Stimulated activated CD4-positive, alpha-beta T cell treated with anti-CD3 and anti-CD28 coated beads, Interleukin-2, amount 100 ng/mL, for 48 hours (primary cell): ENCODE measurements at places on chromosomes 3 and 15.

DNA sequence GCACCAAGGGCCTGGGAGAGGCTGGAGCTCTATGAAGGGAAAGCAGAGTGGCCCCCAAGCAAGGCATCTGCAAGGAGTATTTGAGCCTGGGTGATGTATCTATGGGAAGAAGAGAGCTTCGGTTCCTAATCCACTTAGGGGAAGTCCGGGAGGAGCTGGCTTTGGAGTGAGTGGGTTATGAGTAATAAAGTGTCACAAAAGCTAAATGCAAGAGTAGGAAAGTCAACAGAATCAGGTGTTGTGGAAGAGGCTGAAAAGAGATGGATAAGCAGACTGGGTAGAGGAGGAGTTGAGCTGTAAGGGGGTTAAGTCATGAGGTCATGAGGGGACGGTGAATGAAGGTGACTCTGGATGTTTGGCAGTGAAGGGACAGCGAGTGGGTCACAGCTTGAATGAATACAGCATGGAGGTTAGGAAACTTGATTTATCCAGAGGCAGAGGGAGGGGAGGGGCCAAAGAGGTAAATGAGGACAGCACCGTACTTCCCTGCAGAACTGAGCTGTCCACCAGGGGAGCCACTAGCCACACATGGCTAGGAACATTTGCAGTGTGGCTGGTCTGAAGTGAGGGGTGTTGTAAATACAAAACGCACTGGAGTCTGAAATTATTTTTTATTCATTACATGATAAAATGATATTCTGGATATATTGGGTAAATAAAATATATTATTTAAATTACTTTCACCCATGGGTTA, 83.3 kb downstream of the ADCY5 start:
- no peak for DNase-seq

DNA sequence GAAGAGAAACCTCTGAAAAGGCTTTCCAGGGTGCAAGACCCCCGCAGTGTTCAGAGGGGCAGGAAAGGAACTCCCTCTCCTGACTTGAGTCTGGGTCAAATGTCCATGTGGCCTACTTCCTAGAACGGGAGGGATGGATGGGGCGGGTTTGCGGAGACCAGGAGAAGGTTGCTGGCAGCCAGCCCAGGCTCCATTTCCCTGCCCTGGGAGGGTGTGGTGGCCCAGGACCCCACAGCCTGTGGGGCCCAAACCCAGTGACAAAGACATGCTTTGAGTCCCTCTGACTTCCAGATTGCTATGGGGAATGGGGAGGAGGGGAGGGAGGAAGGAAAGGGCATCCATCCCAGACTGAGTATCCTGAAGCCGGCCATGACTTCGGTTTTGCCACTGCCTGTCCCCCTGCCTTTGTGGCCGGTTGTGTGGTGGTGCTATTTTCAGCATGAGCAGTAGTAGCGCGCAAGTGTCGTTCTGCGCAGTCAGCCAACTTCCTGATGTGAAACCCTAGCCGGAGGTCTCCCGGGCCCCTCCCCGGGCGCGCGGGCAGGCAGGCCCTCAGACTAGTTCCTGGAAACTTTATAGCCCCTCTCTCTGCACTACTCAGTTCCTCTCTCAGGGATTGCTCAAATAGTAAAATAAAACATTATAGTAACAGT, 24.4 kb downstream of the MAGEF1 start:
- DNase-seq = no peak

DNA sequence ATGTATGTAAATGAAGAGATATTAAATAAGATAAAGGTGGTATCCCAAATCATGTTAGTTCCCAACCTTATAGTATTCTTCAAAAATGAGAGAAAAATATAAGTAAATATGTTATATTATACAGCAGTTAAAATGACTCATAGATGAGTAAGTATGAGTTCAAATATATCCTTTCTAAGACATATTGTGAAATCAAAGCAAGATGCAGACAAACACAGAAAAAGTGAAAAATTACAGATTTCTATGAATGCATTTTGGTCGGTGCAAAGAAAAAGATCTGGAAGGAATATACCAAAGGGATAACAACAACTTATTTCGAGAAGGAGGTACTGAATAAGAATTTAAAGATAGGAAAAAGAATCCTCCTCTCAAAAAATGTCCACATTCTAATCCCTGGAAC, 181.2 kb upstream of the TTC14 start:
- no peak for DNase-seq

GRCh38 chr3:12190832-12191231, 32.1 kb upstream of the TIMP4 start:
- no peak for DNase-seq

DNA sequence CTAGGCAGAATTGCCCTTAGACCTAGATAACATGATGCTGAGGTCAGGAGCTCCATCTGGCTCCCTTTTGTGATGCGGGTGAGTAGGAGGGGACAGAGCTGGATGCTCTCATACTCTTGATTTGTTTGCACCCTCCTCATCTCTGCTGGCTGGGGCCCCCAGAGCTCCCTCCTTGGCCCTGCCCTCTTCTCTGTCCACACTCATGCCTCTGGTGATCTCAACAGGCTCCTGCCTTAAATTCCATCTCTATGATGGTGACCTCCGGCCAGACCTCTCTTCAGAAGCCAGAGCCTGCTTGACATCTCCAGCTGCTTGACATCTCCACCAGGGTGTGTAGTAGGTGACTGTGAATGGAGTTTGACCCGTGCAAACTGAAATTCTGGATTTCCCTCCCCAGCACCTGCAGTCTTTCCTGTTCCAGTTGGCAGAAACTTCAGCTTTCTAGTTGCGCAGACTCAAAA, 4.3 kb upstream of the FGD5 start:
- no peak for DNase-seq

- peak; percentile 59 for DNase-seq
These were observed 131.5 kb upstream of the SATB1 start for GRCh38 chr3:18556503-18557135.

GRCh38 chr3:51434746-51435327, 43.8 kb downstream of the RBM15B start:
- DNase-seq = peak; percentile 8

- DNase-seq = no peak
These were observed 53.2 kb downstream of the TMEM212 start for GRCh38 chr3:171896316-171896715.

DNA sequence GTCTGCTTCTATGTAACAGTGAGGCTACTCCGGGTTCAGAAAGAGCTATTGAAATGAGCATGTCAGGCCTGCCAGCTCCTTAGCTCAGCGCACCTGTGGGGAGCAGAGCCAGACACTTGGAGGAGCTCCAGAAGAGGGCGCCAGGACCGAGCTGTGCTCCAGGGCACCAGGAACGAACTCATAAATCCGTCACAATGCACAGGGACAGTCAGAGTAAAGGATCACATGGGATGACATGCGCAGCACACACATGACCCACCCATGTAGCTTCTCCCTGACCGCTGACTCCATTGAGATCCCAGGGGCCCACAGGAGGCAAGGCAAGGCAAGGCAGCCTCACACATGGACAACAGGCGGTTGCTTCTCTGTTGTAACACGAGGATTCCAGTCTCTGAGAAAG, 26.0 kb upstream of the GNB5 start:
- DNase-seq = no peak

DNA sequence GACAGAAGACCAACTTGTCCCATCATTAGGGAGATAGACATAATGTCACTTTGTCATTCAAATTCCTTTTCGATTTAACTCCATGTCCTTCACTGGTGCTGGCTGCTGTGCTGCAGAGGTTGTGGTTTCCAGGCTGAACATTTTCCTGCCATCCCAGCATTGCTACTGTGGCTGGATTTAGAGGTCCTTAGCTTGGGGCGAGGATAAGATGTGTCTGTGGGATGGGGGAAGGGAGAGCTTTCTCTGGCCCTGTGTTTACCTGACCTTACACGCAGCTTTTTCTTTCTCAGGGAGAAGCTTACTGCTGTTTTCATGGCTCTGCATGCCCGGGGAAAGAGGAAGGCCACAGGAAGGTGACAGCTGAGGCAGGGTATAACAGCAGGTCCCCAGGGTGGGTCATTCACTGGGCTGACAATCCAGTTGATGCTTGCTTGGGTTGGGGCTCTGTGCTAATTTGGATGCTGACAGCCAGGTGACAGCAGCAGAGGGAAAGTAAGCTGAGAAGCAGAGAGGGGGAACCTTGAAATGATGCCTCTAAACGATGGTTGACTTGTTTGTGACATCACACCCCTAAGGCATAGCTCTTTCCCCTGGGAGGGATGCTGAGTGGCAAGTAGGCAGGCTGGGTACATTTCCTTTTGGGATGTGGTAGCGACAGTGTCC, 326.9 kb upstream of the CTNNB1 start:
- no peak for DNase-seq

GRCh38 chr3:46276497-46277099, 34.3 kb downstream of the CCR3 start:
- DNase-seq = peak; percentile 74

- no peak for DNase-seq
These were observed 33.1 kb downstream of the TM2D3 start for GRCh38 chr15:101618851-101619614.

DNA sequence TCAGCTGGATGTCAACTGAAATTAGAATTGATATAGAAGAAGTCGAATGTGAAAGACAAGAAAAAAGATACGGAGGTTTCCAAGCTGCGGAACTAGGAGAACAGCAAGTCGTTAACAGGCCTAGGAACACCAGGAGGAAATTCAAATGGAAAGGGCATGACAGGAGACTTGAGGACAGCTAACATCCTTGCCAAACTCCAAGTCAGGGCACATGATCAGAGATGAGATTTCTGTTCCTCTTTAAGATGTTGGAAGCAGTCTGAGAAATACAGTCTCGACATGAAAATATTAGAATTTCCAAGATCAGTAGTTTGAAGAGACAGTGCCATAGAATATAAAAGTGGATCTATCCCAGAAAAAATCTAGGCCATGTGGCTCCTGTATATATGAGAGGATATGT, 5.0 kb downstream of the MYO5A start:
- DNase-seq = no peak

- DNase-seq = no peak
These were observed 1.2 kb downstream of the PIGB start for GRCh38 chr15:55320238-55320550.

DNA sequence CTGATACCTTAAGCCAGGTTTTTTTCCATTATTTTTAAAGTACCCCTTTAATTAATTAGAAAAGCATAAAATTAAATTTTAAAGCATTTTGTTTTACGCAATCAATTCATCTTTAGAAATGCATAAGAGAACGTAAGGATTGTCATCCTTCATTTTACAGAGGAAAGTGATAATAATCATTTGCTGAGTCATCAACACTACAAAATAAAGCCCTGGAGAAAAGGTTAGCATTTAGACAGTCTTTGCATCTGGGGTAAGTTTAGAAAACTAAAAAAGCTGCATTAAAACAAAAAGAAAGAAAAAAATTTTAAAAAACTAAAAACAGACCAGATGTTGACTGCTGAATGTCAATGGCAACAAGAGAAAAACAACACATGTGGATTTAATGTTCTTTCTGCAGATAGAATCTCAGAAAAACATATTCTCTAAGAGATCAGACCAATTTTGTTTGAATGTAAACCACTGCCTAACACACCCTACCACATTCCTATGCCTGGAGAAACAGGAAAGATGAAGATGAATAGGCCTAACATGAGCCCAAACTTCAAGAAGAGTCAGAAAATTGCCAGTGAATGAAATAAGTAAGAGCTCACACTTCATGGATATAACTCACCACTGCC, 59.9 kb downstream of the SUCNR1 start:
- no peak for DNase-seq

- no peak for DNase-seq
These were observed 473.7 kb upstream of the ROBO2 start for GRCh38 chr3:76566211-76566534.

GRCh38 chr3:54279005-54279583, 156.7 kb downstream of the CACNA2D3 start:
- no peak for DNase-seq

- no peak for DNase-seq
These were observed 51.2 kb upstream of the PHLDB2 start for GRCh38 chr3:111807826-111808225.

DNA sequence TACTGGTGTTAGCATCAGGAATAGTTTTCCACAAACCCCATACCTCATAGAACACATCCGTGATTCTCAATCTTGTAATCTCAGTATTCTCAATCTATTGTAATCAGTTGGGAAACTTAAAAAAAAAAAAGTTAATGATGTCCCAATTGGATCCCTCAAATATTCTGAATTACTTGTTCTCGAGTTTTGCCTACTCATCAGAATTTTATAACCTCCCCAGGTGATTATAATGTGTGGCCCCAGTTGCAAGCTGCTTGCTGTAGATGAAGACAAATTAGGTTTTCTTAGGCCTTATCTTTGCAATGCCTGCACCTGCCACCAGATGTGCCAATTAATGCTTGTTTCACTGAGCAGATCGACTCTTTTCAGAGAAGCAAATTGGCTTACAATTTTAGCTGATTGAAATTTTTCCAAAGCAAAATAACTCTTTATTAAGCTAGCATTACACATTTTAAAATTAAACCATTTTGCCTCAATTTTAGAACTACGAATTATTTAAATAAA, 19.0 kb upstream of the DIPK2A start:
- no peak for DNase-seq

DNA sequence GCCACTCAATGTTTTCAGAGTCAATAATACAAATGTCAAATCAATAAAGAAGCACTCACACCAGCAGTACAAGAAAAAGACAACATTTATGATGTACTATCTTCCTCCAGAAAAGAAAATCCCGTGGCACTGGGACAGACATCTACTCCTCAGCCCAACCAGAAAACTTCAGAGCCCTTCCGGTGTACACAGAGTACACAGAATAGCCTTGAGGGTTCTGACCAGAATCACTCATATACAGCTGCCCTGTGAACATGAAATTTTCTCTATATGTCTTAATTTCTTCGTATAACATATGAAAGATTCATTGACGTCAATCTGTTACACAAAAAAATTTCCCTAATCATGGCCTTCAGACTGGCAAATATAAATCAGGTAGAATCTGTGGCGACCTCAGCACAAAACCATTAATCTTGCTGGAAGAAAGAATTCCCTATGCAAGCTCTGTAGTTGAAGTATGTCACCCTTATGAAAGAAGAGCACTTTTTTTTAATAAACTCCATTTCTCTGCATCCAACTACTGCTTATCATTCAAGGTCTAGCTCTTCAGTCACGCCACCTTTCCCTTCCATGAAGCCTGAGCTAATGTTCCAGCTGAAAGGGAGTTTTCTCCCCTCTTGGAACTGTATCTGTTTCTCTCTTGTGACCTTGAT, 53.8 kb upstream of the PLAAT1 start:
- no peak for DNase-seq

- no peak for DNase-seq
These were observed 13.1 kb upstream of the GUCA1C start for GRCh38 chr3:108966773-108967172.

DNA sequence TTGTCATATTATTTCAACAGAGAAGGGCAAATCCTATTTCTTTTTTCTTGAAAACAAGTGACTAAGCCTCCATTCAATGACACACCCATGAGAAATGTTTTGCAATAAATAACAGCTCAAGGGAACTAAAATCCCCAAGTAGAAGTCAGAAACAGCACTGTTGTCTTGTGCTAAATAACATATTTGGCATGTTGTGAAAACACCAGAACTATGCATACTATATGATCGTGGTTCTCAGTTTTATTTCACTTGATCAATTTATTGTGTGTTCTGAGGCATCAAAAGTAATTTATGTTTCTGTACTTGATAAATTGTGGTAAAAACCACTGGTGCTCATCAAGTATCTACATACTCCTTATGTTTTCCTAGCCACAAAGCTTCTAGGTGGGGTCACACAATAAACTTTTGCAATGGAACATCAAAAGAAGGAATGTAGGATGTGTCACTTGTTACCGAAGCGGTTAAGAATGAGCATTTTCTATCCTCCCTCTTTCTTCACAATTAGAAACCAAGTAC, 691.7 kb upstream of the CBLB start:
- DNase-seq = no peak

GRCh38 chr15:27382361-27383025, 411.5 kb downstream of the GABRG3 start:
- DNase-seq = no peak
